ENCODE measurements at places on chromosomes 11 and 22.
A peak's percentile ranks its signal among the peaks of the same experiment; 100 is the strongest.

- DNase-seq: no peak
Observed at GRCh38 chr22:22452211-22452610, 56.3 kb downstream of the ZNF280B start.

DNA sequence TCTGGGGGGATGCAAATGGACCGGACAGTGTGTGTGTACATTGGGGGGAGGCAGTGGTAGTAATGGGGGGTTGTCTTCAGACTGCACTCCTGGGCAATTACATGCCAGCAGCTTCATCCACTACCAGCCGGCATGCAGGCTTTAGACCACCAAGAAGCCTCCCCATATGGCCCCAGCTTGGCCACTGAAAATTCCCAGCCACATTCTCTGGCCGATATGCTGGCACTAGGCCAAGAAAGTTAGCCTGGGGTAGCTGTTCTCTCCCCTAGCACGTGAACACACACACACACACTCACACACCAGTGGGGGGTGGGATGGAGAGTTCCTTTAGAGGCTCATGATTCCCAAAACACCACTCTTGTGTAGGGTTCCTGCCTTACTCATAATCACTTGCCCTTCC is 3.6 kb upstream of the ROBO3 start:
- DNase-seq: no peak

- peak; percentile 59 for DNase-seq
Observed at GRCh38 chr11:85725510-85726258, 39.7 kb upstream of the CCDC89 start.

GRCh38 chr11:117230286-117230961 is 1.4 kb downstream of the PCSK7 start:
- DNase-seq: no peak

DNA sequence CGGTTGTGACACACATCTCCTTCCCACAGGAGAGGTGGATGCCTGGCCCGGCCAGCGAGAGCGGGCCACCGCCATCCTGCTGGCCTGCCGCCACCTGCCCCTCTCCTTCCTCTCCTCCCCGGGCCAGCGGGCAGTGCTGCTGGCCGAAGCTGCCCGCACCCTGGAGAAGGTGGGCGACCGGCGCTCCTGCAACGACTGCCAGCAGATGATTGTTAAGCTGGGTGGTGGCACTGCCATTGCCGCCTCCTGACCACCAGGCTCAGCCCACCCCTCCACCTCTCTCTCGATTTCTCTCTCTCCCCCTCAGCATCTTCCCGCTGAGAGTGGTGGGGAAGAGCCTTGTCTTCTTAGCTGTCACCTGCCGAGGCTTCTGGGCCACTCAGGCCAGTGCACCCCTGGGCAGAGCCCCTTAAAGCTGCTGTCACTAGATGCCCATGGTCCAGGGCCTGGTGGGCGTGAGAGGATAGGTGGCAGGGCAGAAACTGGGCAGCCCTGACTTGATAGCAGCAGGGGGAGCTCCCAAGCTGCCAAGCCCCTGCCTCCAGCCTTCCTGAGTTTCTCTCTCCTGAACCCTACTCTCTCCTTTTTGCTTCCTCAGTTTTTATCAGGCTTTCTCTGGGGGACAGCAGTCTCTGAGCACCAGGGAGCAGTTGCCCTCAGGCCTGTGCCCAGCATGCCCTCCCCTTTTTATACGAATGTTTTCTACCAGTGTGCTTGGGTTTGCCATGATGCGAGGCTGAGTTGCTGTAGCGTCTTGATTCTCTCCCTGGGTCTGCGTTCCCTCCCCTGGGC is 9.3 kb downstream of the SHISA8 start:
- no peak for DNase-seq

DNA sequence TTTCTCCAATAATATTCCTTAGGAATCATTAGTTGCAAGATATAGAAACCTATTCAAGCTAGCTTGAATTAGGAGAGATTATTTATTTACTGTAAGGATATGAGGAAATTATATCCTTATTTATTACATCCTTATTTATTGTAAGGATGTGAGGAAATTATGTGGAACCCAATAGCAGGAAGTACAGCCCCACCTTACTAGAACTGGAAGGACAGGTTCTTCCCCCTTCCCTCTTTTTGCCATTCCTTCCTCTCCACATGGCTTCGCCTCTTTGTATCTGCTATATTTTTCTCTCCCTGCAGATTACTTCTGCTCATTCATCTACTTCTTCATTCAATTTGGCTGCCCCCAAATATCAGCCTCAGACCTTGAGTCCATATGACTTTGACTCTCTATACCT is 49.5 kb upstream of the B3GNT6 start:
- no peak for DNase-seq

Data from fibroblast of gingiva (primary cell).